Fibroblast of skin of scalp (primary cell): ENCODE measurements at places on chromosomes 3 and 15.

GRCh38 chr3:127831723-127832172 lies 9.4 kb upstream of the MGLL start:
- DNase-seq, result peak; percentile 42

- no peak for DNase-seq
These were observed 52.8 kb downstream of the DHX30 start for GRCh38 chr3:47855461-47856383.

GRCh38 chr15:41819455-41820050 lies 8.3 kb upstream of the JMJD7 start:
- DNase-seq, result no peak

GRCh38 chr15:74964794-74965193 lies 8.2 kb upstream of the RPP25 start:
- peak; percentile 63 for DNase-seq

DNA sequence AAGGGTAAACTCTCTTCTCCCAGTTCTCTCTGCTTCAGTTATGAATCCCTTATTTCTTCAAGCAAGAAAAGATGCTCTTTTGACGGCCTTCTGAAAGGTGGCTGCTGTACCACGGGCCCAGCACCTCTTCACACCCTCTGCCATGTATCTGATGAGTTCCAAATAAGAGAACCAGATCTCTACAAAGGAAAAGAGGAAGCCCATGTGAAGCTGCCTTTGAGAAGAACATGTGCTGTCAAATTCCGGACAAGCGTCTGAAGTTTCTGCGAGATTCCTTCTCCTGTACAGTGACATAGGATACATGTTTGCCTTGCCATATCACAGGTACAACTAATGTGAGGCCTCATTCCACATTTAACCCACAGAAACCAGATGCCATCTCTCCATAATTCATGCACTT lies 59.2 kb downstream of the SH3BP5 start:
- no peak for DNase-seq

DNA sequence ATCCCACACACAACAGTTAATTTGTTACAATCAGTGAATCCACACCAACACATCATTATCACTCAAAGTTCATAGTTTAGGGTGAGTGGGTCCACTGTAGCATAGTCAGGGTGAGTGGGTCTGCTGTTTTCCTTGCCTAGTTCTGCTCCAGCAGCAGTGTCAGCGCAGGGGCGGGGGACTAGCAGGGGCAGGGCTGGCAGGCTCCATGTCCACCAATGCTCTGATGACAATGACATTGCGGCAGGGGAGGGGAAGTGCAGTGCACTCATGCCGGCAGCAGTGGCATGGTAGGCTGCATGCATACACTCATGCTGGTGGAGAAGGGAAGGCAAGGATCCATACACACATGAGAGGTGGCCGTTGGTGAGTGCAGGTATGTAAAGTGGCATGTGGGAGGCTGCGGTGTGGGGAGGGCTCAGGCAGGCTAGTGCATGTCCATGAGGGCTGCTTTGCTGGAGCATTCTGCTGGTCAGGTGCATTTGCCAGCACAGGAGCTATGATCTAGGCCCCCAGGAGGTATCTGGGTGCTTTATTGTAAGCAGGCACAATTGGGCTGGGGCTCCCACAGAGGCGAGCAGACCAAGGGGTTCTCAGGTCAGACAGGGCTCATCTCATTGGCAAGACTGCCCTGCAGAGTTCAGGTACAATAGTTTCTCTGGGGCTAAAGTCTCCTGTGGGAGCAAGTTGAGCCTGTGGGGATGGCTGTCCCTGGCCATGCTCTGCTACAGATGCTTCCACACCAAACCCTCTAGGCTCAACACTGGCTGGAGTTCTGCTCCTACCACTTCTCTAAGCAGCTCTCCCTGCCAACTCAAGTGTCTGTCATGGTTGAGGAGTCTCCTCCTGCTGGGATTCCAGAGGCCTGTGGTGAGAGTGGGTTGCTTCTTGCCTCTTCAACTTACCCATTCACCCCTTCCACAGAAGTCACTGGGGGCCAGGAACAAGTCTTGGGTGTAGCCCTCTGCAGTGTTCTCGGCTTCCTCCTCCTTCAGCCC lies 81.3 kb downstream of the KCNAB1 start:
- DNase-seq, result no peak

- DNase-seq, result no peak
These were observed 11.6 kb downstream of the ZXDC start for GRCh38 chr3:126464093-126464492.

GRCh38 chr3:197362081-197362480 lies 63.7 kb upstream of the DLG1 start:
- no peak for DNase-seq

DNA sequence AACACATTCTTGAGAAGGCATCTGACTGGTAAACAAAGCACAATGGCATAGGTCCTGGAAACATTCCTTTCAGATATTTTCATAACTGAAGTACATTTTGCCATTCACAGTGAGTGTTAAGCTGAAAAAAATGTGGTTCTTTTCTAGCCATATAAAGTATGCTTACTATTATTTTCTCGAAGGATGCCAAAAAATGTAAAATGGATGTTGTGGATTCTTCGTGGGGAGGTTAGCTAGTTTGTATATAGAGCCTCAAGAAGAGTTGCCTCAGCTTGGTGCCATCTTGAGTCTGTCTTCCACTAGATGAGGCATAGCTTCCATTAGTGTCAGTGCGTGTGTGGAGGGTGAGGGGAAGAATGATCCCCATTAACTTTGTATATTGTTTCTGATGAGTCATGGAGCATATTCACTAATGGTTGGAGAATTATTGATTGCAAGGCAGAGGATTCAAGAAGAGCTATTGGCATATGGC lies 4.1 kb downstream of the MBNL1 start:
- DNase-seq, result peak; percentile 98

GRCh38 chr3:13199006-13199776 lies 126.0 kb upstream of the IQSEC1 start:
- DNase-seq, result no peak
